ENCODE measurements at places on chromosomes 3 and 15. TPM values are rescaled to one million over a fixed set of nuclear protein-coding genes. Genes with fewer than 3 reads are reported as not detected.

GRCh38 chr15:88100181-88100580 is 156.4 kb downstream of the NTRK3 start:
- no peak for DNase-seq

DNA sequence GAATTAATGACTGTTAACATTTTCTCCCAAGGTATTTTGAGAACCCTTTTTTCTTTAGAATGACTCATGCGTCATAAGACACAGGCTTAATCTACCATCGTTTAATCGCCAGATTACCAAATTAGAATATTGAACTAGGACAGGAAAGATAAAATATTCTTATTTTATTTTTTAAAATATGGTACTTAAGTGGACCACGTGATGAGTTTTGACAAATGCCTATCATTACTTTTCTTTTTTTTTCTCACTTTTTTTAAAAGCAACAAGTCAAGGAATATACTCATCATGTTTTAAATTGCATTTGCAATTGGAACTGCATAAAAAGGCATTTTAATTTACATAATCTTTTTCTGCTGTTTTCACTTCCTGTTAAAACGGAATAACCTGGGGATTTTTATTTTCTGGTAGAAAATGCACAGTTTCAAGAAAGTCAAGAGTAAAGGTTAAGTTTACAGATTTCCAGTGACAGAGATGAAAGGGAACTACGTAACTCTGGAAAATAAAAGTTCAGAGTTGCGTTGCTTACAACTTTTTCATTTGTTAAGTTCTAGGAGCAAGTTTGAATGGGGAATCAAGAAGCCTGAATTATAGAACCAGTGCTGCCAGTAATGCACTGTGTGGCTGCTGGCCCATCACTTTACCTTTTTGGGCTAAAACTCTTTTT is 23.6 kb downstream of the SIAH2 start:
- DNase-seq, result no peak

DNA sequence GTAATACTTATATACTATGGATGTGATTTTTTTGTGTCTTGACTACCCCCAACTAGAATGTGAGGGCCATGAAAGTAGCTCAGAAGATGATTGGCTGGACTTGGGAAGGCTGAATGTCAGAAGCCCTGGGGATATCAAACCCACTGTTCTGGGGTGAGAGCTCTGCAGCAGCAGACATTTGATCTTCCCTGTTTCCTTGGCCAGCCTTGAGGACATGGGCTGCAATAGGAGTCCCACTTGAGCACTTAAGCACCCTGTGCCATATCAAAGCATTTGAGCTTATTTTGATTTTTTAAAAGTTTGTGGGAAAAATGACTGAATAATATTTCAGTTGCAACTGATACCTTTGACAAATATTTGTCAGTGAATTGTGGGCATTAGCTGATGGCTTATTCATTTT is 21.7 kb downstream of the GTF2E1 start:
- peak; percentile 11 for DNase-seq

DNA sequence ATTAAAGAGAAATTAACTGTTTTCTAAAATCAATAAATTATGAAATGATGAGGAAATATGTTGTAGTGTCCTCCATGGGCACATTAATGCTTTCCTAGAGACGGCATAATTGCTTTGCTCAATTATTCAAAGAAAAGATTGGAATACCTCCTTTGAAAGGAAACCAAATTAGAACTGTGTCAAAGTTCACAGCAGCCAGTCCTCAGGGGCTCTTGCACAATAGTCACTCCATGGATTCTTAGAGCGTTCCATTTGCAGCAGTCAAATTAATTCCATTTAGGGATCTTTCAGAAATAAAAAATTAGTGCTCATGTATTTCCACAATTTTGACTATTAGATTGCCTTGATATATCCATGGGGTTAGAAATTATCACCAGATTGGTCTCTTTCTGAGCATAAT is 841.6 kb upstream of the DPPA4 start:
- no peak for DNase-seq

Gene GRK7
- total RNA-seq, result not detected

GRCh38 chr3:44920081-44920480 is 45.7 kb downstream of the TGM4 start:
- DNase-seq, result no peak

Gene ELL3
- 6.1 TPM for total RNA-seq

DNA sequence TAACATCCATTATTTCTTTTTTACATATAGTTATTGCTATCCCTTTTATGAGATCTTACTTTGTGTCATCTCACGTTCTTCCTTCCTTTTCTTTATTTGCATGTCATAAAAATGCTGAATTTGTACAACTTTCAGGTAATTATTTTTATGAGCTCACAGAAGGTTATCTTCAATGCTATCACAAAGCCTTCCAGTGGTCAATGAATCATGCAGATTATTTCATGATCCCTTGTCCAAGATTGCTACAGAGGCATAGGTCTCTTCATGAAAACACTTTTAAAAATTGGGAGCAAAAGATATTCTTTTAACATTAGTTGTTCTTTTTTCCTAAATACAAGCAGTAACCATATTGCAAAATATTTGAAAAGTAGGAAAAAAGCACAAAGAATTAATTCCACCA is 880.1 kb upstream of the NR2F2 start:
- DNase-seq, result no peak

DNA sequence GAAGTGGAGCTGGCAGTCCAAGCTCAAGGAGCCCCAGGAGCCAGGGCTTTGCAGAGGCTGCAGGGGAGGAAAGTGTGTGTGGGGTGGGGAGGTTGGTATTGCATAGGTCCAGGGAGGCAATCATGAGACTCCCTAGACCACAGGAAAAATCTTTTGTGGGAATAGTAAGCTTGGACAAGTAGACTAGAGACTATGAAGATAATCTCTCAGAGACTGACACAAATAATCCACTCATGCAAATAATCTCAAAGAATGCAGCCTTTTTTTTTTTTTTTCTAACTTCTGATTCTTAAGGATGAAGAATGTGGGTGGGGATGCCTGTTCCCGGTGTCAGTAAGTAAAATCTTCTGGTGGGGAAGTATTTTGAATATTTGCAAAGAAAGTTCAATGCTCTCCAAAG is 113.7 kb downstream of the GREM1 start:
- DNase-seq, result no peak

DNA sequence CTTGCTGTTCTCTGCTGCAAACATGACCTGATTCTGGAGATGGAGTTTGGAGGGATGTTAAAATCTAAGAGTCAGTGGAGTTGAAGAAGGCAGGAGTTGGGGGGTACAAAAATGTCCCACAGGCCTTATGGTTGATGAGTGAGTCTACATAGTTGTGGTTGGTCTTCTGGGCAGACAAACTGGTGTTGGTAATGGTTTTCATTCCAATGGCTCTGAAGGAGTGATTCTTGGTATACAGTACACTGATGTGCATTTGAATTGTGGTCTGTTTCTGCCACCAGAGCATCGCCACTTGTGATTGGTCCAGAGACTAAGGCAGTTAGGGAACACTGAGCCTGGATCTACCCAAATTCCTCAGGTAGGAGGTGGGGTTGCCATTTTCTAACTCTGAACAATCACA is 514.1 kb upstream of the CFAP20DC start:
- no peak for DNase-seq

DNA sequence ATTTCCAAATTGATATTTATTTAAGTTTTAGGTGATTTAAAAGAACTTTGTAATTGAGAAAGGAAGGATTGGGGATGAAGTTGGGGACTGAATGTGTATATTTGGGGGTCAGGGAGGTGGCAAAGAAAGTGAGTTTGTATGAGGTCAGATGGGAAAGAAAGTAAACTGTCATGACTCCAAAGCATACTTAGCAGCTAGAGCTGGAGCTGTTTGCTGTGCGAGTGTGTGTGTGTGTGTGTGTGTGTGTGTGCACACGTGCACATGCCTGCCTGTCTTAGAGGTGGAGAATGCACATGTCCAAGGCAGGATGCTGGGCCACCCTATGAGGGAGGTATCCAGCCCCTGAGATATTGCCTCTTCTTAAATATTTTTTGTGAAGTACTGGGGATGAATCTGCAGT is 21.0 kb downstream of the BOC start:
- DNase-seq, result no peak

- DNase-seq, result no peak
These were observed 1141.6 kb downstream of the IGSF11 start for GRCh38 chr3:117893001-117893400.

- DNase-seq, result no peak
These were observed 12.0 kb upstream of the NMNAT3 start for GRCh38 chr3:139689708-139690228.
